HT1080 (cell line): ENCODE measurements at places on chromosomes 12 and 14. TPM values are rescaled to one million over a fixed set of nuclear protein-coding genes. Genes with fewer than 3 reads are reported as not detected.
A peak's percentile ranks its signal among the peaks of the same experiment; 100 is the strongest.

DNA sequence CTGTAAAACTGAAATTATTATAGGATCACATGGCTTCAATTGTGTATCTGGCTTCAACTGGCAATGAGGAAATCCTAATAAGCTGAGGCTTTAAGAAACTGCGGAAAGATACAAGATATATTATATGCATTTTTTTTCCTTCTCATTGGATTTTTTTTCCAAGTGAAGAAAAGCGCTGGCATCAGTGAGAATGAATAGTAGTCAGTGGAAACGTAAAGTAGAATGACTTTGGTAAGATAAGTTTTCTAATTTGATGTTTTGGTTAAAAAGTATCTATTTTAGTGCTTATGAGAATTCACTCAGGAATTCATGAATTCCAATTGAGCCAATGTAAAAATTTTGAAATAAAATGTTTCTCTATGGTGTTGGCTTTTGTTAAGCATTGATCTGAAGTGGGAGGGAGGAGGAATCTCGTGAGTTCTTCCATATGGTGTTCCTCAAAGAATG lies 173.5 kb upstream of the FRMD6 start:
- no peak for DNase-seq

GRCh38 chr14:92635031-92635430 lies 113.4 kb downstream of the LGMN start:
- DNase-seq, result no peak

GRCh38 chr12:53198486-53199110 lies 8.5 kb downstream of the ITGB7 start:
- no peak for DNase-seq

DNA sequence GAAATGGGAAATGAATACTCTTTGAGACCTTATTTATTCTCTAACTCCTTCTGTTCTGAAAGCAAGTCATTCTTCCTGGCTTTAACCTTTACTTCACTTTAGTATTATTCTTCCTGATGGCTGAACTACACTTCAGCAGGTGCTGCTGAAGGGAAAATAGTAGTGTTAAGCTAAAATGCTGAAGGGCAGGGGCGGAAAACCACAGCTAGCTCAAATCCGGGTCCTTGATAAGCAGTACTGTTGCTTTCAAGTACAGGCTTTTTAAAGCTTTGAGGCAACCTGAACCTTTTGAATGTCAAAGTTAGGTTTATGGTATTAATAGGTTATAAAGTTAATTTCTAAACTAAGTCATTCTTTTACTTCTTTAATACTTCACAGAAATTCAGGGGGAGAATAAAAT lies 10.7 kb downstream of the CCDC196 start:
- DNase-seq, result no peak

DNA sequence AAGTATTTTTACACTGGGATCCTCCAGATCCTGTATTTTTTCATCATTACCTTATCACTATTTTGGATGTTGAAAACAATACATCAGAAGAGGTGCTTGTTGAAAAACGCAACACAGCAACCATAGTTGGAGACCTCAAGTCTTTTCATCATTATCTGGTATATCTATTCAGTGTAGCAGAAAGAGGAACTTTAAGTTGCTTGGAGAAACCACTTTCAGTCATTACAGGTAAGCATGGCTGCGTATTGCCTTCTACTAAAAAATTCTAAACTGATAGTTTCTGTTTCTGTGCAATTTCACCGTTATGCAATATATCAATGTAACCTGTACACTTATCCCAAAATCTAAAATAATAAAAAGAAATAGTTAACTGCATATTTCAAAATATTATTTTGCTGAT lies 32.2 kb upstream of the PTPRQ start:
- no peak for DNase-seq

DNA sequence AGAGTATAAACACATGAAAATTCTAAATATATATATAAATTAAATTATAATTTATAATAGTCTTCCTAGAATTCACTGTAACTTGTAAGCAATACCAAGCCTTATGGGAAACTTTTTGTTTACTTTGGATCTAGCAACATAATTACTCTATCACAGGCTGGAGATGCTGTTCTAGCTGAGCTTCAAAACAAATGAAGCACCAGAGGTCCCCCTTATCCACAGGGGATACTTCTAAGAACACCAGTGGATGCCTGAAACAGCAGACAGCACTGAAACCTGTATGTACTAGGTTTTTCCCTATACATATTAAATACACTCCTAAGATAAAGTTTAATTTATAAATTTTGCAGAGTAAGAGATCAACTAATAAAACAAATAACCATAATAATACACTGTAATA lies 96.6 kb downstream of the CDK17 start:
- DNase-seq, result no peak

GRCh38 chr12:2613326-2614073 lies 181.3 kb upstream of the FKBP4 start:
- peak; percentile 96 for DNase-seq

GRCh38 chr12:109864916-109865315 lies 15.4 kb downstream of the GLTP start:
- DNase-seq, result no peak

DNA sequence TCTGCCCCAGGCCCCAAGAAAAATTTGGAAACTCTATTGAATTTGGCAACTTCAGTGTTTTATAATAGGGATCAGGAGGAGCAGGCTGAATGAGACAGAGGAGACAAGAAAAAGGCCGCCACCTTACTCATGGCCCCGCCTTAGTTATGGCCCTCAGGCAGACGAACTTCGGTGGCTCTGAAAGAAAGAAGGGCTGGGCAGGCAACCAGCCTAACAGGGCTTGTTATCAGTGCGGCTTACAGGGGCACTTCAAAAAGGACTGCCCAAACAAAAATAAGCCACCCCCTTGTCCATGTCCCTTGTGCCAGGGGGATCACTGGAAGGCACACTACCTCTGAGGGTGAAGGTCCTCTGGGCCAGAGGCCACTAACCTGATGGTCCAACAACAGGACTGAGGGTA lies 146.3 kb upstream of the ATF7IP start:
- DNase-seq, result no peak

Gene KRT80
- 6.7 and 8.2 TPM in 2 replicates for total RNA-seq

Gene TEX52
- not detected in 2 replicates for total RNA-seq

Gene NELL2
- total RNA-seq, result 0.20 and 0.95 TPM in 2 replicates

Gene LRRIQ1
- total RNA-seq, result 0.06 TPM in 1 of 2 replicates, not detected in the other
